ENCODE measurements at places on chromosomes 11 and 22. TPM values are rescaled to one million over a fixed set of nuclear protein-coding genes. Genes with fewer than 3 reads are reported as not detected.

The CCDC15 gene
- polyA plus RNA-seq, result 1.8 TPM

The BCR gene
- 4.7 TPM for polyA plus RNA-seq

The GLB1L2 gene
- not detected for polyA plus RNA-seq

The CAVIN3 gene
- polyA plus RNA-seq, result 301 TPM

The LMNTD2 gene
- 0.36 TPM for polyA plus RNA-seq

The A4GALT gene
- 14.8 TPM for polyA plus RNA-seq

The LARGE2 gene
- not detected for polyA plus RNA-seq

The CDC45 gene
- 10.1 TPM for polyA plus RNA-seq

The C11orf65 gene
- 1.1 TPM for polyA plus RNA-seq

The POU2F3 gene
- not detected for polyA plus RNA-seq

The C11orf97 gene
- not detected for polyA plus RNA-seq

The OR5B12 gene
- polyA plus RNA-seq, result not detected

- no peaks in the 10 kb centered on the region for H3K27me3 ChIP-seq
- no peak for DNase-seq
- peaks cover 9% of the 10 kb centered on the region for H3K4me1 ChIP-seq
- no peak overlapping the region for H3K4me3 ChIP-seq
- H3K27ac ChIP-seq, result no peak overlapping the region
- H3K36me3 ChIP-seq, result no peaks in the 10 kb centered on the region
Observed at GRCh38 chr22:30810105-30810504, 115.4 kb downstream of the OSBP2 start.

GRCh38 chr11:95702526-95702925 lies 87.1 kb downstream of the FAM76B start:
- H3K4me1 ChIP-seq, result peaks cover 46% of the 10 kb centered on the region
- H3K27me3 ChIP-seq, result no peaks in the 10 kb centered on the region
- H3K4me3 ChIP-seq, result no peak overlapping the region
- H3K27ac ChIP-seq, result no peak overlapping the region

DNA sequence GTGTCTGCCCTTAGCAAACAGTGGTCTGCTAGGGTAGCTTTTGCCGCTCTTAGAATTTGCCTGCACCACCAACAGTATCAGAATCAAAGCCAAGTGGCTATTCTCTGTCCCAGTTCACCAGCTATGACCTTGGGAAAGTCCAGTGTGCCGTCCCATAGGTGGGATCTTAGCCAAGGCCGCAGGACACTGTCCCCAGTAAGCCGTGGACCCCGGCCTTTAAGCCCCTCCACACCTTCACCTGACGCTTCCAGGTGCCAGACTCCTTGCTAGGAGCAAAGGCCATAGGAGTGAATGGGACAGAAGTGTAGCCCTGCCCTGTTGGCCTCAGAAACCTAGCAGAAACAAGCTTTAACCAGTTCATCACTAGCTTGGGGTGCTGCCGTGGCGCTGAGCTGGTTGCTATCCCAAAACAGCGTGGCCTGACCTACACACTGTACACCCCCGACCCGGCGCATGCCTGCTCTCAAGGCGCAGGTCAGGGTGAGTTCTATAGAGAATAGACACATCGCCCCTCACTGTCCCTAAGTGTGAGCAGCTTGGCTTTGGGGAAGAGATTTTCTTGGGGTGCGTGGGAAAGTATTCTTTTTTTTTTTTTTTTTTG lies 4.5 kb downstream of the FADD start:
- no peak for DNase-seq
- no peak overlapping the region for H3K4me3 ChIP-seq
- no peaks in the 10 kb centered on the region for H3K27me3 ChIP-seq
- no peak overlapping the region for H3K27ac ChIP-seq
- H3K36me3 ChIP-seq, result peaks cover 12% of the 10 kb centered on the region

DNA sequence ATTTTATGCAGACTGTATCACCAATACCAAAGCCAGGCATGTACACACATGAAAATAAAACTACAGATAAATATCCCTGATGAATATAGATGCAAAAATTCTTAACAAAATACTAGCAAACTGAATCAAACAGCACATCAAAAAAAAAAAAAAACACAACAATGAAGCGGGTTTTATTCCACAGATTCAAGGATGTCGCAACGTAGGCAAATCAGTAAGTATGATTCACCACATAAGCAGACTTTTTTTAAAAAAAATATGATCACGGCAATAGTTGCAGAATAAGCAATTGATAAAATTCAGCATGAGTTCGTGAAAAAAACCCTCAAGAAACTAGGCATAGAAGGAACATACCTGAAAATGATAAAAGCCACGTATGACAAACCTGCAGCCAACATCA lies 21.3 kb downstream of the OR51F1 start:
- H3K4me3 ChIP-seq, result no peak overlapping the region
- H3K4me1 ChIP-seq, result no peaks in the 10 kb centered on the region
- DNase-seq, result peak; percentile 31

GRCh38 chr22:50607659-50608020 lies 7.0 kb downstream of the MAPK8IP2 start:
- no peaks in the 10 kb centered on the region for H3K4me1 ChIP-seq
- H3K36me3 ChIP-seq, result no peaks in the 10 kb centered on the region
- H3K4me3 ChIP-seq, result no peak overlapping the region
- DNase-seq, result no peak
- no peak overlapping the region for H3K27ac ChIP-seq

DNA sequence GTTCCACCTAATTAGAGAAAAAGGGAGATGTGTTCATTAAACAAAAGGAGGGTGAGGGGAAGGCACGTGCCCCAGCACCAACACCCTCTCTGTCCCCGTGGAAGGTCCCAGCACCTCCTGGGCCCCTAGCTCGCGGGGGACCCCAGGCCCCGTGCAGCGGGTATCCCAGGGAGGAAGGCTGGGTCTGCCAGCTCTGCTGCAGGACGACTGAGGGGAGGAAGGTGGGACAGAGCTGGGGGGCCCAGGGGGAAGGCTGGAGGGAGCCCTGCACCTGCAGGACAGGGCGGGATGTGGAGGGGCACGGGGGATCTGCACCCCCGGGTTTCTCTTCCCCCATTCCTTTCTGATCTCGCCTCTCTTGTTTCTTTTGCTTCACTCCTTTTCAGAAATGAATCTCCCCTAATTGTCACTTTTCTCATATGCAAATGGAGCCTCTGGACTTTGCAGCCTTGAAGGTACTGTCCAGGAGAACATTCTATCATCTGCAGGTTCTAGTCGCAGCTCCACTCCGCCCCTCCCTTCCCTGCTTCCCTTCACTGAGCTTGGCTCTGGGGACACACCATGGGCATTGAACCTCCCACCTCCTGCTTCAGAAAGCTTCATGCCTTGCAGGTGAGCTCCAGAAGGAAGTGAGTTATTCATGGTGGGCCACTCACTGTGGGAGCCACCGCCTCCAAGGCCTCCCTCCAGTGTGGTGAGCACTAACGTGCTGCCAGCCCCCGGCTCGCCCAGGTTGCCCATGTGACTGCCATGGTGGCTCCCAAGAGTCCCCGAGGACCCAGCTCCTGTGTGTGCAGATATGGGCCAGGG lies 111.0 kb downstream of the ST3GAL4 start:
- H3K27ac ChIP-seq, result no peak overlapping the region
- no peaks in the 10 kb centered on the region for H3K4me1 ChIP-seq
- no peak overlapping the region for H3K4me3 ChIP-seq
- no peaks in the 10 kb centered on the region for H3K27me3 ChIP-seq
- no peak for DNase-seq

- no peak overlapping the region for H3K4me3 ChIP-seq
- no peak for DNase-seq
- H3K27ac ChIP-seq, result no peak overlapping the region
- H3K36me3 ChIP-seq, result no peaks in the 10 kb centered on the region
Observed at GRCh38 chr11:16801288-16801980, 63.0 kb downstream of the C11orf58 start.

- peaks cover 11% of the 10 kb centered on the region for H3K4me1 ChIP-seq
- no peak for DNase-seq
- H3K27ac ChIP-seq, result no peak overlapping the region
- H3K27me3 ChIP-seq, result no peaks in the 10 kb centered on the region
Observed at GRCh38 chr11:64118876-64119665, 46.8 kb downstream of the MACROD1 start.

GRCh38 chr11:15818132-15818842 lies 538.1 kb downstream of the SOX6 start:
- 0 out of 2 replicates have a peak, but pooled peaks cover 7% of the 10 kb centered on the region for H3K27me3 ChIP-seq
- DNase-seq, result no peak
- H3K4me1 ChIP-seq, result no peaks in the 10 kb centered on the region
- no peak overlapping the region for H3K4me3 ChIP-seq
- no peak overlapping the region for H3K27ac ChIP-seq

GRCh38 chr11:115911613-115912346 lies 407.6 kb upstream of the CADM1 start:
- no peaks in the 10 kb centered on the region for H3K27me3 ChIP-seq
- DNase-seq, result no peak
- H3K27ac ChIP-seq, result no peak overlapping the region
- H3K36me3 ChIP-seq, result no peaks in the 10 kb centered on the region
- H3K4me3 ChIP-seq, result no peak overlapping the region

GRCh38 chr11:27458182-27458581 lies 14.4 kb downstream of the LGR4 start:
- DNase-seq, result no peak
- H3K4me1 ChIP-seq, result peaks cover 37% of the 10 kb centered on the region
- H3K27ac ChIP-seq, result no peak overlapping the region
- no peaks in the 10 kb centered on the region for H3K36me3 ChIP-seq
- no peak overlapping the region for H3K4me3 ChIP-seq

DNA sequence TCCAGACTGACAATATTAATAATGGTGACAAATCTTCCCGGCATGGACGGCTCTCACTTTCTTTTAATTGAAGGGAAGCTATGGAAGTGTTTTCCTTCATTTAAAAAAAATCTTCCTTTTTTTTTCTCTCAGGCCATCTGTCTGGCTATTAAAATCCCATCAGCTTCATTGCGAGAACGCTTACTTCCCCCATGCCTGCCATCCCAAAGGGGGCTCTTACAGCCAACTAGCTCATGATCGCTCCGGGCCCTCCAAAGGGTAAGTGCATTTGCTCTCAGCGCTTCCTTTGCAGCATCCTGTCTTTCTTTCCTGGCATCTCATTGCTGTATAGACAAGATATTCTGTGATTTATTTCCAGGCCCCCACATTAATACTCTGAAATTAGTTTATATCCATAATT lies 20.7 kb downstream of the CACNG2 start:
- H3K4me1 ChIP-seq, result no peaks in the 10 kb centered on the region
- no peak overlapping the region for H3K4me3 ChIP-seq
- peaks cover 61% of the 10 kb centered on the region for H3K27me3 ChIP-seq
- DNase-seq, result no peak
- no peaks in the 10 kb centered on the region for H3K36me3 ChIP-seq

DNA sequence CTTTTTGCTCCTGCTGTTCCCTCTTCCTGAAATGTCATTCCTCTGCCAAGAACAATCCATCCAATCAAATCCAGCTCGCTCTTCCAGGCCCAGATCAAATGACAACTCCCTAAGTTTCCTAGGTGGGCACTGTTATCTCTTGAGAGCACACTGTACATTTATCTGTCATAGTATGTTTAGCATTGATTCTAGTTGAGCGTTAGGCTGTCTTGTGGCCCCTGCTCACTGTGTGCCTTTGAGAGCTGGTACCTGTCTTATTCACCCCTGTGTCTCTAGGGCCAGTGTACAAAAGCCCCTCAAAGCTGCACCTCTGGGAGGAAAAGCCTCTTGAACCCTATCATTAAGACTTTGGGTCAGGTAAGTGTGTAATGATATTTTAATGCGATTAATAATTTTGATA lies 7.1 kb upstream of the LMO2 start:
- H3K27ac ChIP-seq, result no peak overlapping the region
- H3K4me3 ChIP-seq, result no peak overlapping the region
- no peak for DNase-seq
- peaks cover 29% of the 10 kb centered on the region for H3K27me3 ChIP-seq

GRCh38 chr11:119891055-119891768 lies 162.2 kb upstream of the NECTIN1 start:
- no peak overlapping the region for H3K4me3 ChIP-seq
- no peaks in the 10 kb centered on the region for H3K4me1 ChIP-seq
- H3K27me3 ChIP-seq, result peaks cover 45% of the 10 kb centered on the region

GRCh38 chr11:60164550-60165075 lies 18.3 kb downstream of the MS4A6A start:
- no peaks in the 10 kb centered on the region for H3K27me3 ChIP-seq
- H3K27ac ChIP-seq, result no peak overlapping the region
- no peak overlapping the region for H3K4me3 ChIP-seq
- DNase-seq, result no peak
- H3K36me3 ChIP-seq, result no peaks in the 10 kb centered on the region

DNA sequence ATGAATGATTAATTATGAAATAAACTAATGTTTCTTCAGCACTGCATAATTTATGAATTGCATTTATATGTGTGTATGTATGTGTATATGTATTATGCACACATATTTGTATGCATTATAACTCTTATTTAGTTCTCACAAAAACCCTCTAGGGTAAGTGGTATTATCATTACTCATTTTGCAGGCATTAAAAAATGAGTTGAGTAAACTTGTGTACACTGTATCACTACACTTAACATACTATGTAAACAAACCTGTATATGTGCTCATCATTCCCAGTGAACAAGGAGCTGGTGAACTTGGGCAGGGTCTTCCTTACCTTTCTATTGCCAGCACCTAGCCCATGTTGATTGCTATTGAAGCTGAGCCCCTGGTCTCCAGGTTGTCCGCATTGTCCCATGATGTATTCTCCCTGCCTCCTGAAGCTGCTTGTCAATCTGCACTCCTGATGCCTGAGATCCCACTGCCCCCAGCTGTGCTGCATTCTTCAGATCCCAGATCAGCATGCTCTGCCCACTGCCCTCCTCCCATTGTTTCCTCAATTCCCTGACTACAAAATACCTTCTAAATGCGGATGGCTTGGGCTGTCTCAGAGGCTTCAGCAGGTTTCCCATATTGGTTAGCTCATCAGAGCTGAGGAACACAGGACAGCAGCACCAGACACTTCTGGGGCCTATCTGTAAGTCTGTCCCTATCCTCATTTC lies 267.9 kb upstream of the SESN3 start:
- H3K4me1 ChIP-seq, result peaks cover 23% of the 10 kb centered on the region
- no peaks in the 10 kb centered on the region for H3K36me3 ChIP-seq
- DNase-seq, result peak; percentile 26

- no peak for DNase-seq
- H3K4me1 ChIP-seq, result no peaks in the 10 kb centered on the region
- no peak overlapping the region for H3K4me3 ChIP-seq
- no peaks in the 10 kb centered on the region for H3K27me3 ChIP-seq
- H3K36me3 ChIP-seq, result no peaks in the 10 kb centered on the region
Observed at GRCh38 chr11:40183073-40184064, 1276.1 kb downstream of the LRRC4C start.

DNA sequence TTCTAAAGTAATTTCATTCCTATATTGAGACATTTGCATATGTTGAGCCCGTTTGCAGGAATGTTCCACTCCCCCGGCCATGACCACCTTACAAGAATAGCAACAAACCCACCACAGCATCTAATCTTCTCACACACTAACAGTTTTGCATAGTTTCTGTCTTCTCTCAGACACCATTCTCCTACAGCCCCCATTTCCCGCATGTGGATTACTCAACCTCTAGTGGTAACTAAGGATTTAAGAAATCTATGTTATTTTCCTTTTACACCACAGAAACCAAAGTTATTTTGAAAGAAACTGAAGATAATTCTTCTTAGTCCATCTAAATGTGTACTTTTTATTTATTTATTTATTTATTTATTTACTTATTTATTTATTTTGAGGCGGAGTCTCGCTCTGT lies 2.3 kb downstream of the MS4A4E start:
- H3K36me3 ChIP-seq, result no peaks in the 10 kb centered on the region
- no peaks in the 10 kb centered on the region for H3K4me1 ChIP-seq
- no peak for DNase-seq
- H3K4me3 ChIP-seq, result no peak overlapping the region
- H3K27me3 ChIP-seq, result no peaks in the 10 kb centered on the region
- H3K27ac ChIP-seq, result no peak overlapping the region

- no peak overlapping the region for H3K4me3 ChIP-seq
- no peaks in the 10 kb centered on the region for H3K36me3 ChIP-seq
- H3K27ac ChIP-seq, result no peak overlapping the region
- no peaks in the 10 kb centered on the region for H3K4me1 ChIP-seq
- H3K27me3 ChIP-seq, result no peaks in the 10 kb centered on the region
Observed at GRCh38 chr11:27139742-27140367, 99.2 kb downstream of the BBOX1 start.

Measured in GM23248 (cell line).